ENCODE measurements at places on chromosomes 6 and 20.
A peak's percentile ranks its signal among the peaks of the same experiment; 100 is the strongest.

DNA sequence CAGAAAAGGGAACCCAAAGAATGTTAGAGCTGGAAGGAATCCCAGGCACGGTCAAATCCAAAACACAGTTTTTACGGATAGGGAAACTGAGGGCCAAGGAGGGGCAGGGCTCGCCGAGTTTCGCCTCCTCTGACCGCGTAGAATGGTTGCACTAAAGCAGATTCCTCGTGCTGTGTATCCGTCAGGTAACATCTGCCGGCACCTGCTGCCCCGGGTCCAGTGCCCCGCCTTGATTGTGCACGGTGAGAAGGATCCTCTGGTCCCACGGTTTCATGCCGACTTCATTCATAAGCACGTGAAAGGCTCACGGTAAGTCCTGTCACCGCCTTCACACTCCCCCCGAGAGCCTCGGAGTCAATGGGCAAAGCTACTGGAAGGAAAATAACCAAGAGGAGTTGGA is 17.1 kb downstream of the TUBB2A start:
- DNase-seq, result no peak

DNA sequence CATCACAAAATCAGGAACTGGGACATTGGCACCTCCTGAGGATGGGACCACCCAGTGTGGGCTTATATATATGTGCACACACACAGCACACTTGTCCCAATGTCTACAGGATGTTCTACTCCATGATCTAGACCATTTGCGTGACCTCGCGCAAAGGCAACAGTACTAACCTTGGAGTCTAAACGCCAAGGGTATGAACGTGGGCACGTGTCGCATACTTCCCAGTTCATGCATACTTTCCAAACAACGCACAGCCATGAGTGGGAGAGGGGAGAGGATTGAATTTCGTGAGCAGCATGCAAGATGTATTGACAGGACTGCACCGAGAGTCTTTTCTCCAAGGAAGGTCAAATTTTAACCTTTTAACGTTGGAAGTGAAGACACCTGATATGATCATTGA is 214.2 kb upstream of the QKI start:
- no peak for DNase-seq

DNA sequence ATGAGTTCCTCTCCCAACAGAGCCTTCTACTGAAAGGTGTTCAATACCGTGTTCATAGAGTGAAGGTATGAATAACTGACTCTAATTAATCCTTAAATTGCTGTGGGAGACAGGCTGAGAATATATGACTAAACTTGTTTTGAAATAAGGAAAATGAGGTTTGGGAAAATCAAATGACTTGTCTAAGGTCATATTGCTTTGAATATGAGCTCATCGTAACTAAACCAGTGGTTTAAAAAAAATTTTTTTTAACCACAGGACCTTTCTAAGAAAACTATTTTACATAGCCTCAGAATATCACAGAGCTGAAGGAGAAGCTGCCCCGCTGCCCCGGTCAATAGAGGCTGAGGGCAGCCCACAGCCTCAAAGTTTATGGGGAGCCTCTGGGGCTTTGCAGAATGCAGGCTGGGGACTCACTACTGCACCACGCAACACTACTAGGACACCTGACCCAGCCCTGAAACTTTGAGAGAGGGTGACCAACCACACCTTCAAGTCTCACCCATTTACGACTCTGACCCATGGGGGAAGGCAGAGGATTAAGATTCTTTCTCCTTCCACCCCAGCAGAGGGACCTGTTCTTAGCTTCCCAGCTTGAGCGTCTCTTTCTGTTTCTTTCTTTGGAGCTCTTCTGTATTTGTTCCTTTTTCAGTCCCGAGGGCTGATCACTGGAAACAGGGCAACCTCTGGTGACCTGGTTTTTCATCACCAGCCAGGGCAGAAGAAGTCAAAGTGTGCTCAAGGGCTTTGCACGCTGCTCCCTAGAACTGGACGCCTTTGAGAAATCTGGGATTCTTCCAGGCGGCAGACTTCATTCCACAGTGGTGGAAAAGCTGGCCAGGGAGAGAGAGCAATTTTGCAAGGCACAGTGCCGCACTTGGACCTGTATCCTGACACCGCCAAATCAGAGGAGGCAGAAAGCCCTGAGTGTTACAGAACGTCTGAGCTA is 220.2 kb downstream of the ATXN1 start:
- DNase-seq, result no peak

DNA sequence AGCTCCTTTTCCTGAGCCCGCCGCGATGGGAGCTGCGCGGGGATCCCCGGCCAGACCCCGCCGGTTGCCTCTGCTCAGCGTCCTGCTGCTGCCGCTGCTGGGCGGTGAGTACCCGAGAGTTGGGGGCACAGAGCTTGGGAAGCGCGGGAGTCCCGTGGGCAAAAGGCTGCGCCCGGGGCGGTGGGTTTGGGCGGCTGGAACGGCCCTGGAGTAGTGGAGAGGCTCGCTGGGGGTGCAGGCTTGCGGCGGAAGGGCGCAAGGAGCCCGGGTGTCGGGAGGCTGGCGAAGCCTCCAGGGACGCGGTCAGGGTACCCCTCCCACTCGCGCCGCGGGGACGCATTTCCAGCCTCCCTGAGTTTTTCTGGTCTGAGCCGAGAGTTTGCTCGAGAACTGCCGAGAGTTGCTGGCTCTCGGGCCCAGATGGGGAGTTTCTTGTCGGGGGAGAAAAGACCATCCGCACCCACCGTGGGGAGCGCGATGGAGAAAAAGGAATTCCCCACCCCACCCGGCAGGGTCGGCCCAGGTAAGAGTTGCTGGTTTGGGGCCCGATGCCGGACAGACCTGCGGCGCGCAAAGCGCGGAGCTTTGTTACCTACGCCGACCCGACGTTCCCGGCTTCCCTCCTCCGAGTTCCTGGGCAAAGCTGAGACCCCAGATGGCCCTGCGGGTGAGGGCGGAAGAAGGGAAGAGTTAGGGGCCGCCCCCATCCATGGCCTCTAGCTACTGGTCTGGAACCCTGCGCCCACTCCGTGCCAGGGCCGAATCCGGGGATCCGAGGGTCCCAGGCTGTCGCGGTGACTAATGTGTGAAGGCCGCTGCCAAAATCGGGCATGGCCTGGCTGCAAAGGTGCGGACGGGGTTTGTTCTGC is 584 bp downstream of the PTK7 start:
- peak; percentile 16 for DNase-seq
